ENCODE measurements at places on chromosomes 11 and 22.

GRCh38 chr22:32144496-32145274, 14.4 kb downstream of the C22orf42 start:
- no peak for DNase-seq

DNA sequence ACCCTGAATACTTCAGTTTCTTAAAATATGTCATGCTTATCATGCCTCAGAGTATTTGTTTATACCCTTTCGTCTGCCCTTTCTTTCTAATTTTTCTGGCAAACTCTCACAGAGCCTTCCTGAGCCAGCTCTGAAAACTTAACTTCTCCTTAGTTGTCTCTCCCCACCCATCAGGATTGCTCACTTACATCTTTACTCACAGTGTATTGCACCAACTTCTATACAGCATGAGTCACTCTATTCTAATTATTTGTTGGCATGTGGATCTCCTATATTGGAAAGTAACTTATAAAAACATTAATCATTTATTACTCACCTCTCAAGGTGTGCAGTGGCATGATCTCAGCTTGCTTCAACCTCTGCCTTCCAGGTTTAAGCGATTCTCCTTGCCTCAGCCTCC, 114.9 kb downstream of the FANCF start:
- peak; percentile 63 for DNase-seq

- no peak for DNase-seq
Observed at GRCh38 chr11:132853886-132854285, 678.4 kb downstream of the OPCML start.

- no peak for DNase-seq
Observed at GRCh38 chr11:34345540-34345876, 12.3 kb downstream of the ABTB2 start.

DNA sequence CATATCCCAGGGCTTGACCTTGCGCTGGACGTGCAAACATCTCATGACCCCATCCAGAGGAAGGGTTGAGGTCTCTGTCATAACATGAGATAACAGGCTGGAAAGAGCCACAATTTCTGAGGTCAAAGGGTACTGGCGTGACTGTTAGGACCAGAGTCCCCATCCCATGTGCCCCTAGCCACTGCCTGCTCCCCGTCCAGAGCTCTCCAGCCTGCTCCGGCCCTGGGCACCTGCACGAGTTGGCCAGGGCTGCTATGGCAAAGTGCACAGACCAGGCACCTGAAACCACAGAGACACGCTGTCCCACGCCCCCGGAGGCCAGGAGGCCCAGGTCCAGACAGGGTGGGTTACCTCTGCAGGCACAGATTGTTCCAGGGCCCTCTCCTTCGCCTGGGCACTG, 58.9 kb downstream of the SHANK2 start:
- no peak for DNase-seq

DNA sequence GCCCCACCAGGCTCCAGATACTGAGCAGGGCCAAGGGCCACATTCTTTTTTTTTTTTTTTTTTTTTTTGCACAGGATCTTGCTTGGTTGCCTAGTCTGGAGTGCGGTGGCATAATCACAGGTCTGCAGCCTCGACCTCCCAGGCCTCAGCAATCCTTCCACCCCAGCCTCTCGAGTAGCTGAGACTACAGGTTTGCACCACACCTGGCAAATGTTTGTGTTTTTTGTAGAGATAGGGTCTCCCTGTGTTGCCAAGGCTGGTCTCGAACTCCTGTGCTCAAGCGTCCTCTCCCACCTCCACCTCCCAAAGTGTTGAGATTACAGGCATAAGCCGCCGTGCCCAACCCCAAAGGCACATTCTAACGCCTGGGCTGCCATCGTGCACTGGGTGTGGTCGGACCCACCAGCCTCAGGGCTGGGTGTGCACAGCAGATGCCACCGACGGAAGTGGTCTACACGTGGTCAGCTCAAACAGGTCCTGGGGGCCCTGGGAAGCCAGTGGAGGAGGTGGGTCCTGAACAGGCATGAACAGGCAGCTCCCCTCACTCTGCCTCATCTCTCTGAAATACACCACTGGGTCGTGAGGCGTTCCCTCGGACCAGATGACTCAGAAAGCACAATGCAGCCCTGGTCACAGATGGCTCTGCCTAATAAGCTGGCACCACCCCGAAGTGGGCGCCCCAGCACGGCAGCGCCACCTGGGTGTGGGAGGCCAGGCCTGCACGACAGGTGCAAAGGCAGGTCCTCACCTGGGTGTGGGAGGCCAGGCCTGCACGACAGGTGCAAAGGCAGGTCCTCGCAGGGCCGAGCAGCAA, 5.1 kb upstream of the B4GALNT4 start:
- DNase-seq = no peak
